ENCODE measurements at places on chromosomes 2 and 18.

DNA sequence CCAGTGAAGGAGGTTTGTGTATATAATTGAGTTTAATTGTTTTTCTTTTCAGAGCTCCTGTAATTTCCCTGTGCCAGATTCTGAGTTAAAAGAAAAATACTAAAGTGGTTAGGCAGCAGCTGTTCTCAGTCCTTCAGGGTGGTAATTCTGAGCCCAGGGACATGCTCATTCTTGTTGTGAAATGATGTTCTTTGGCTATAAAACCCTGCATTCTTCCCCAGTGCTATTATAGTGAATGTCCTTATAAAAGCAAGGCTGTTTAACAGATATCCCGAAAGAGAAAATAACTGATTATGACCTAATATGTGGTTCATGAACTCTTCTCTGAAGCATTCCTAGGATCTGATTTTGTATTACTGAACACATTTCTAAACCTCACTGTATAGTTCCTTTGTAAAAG is 34.0 kb downstream of the ADAM23 start:
- DNase-seq, result no peak

GRCh38 chr2:11663427-11663826 is 6.6 kb downstream of the NTSR2 start:
- DNase-seq, result no peak

GRCh38 chr2:200127848-200128247 is 172.5 kb downstream of the MAIP1 start:
- no peak for DNase-seq

- no peak for DNase-seq
These were observed 16.9 kb downstream of the STEAP3 start for GRCh38 chr2:119240311-119241204.

GRCh38 chr2:240629619-240629967 is 4.3 kb downstream of the GPR35 start:
- no peak for DNase-seq

DNA sequence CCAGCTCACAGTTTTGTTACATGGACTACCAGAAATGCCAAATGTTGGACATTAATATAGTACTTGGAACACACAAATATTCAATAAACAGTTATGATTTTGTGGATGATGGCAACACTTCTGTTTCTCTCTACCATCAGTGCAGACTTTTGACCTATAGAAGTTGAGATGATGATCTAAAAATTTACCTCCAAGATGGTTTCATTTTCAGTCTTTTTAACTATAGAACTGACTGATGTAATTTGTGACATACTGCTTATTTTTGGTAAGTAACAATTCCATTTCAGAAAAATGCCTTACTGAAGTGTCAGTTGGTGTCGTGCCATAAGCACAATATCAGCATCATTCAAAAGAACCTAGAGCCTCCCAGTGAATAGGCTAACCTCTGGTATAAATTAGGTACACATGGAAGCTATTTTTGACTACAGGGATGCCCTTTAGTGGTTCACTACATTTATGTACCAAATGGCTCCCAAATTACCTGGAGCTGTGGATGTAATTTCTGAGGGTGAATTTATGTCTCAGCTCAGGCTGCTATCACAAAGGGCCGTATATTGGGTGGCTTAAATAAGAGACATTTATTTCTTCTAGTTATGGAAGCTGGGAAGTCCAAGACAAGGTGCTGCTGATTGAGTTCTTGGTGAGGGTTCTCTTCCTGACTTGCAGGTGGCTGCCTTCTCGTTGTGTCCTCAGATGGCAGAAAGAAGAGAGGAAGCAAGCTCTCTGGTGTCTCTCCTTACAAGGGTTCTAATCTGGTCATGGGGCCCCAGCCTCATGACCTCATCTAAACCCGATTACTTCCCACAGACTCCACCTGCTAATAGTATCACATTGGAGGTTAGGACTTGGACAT is 66.5 kb downstream of the ALPK2 start:
- DNase-seq, result no peak

- DNase-seq, result peak; percentile 23
These were observed 23.3 kb upstream of the IL1RN start for GRCh38 chr2:113104054-113104611.

DNA sequence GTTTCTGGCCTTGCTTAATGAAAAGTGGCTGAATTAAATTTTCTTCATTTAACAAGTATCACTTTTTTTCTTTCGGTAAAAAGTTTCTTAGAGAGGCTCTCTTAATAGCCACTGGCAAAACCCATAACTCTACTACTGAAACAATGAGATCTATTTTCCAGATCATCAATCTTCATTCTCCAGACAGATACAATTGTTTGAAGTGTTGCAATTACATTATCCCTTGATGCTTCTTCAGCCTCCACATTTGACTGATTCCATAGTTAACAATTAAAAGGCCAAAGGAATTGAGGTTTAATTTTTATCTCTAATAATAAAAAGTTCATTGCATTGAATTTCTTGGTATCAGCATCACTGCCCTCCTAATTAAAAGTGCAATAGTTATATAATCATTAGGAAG is 176.3 kb downstream of the ZNF385B start:
- no peak for DNase-seq

DNA sequence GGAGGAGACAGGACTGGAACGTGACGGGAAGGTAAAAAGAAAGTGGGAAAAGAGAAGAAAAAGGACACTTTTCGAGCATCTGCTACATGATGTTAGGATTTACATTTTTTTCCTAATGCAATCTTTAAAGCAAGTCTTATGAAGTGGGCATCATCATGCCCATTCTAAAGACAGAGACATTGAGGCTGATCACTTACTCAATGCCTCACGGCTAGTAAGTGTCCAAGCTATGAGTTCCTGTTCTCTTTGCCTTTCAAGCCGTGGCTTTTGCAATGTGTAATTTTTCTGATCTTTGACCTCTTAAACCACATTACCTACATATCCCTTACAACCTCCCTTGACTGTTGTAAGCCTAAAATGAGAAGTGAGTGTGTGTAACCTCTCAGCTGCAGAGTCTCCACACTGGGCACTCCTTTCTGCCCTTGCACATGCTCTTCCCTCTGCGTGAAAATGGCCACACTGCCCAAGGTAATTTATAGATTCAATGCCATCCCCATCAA is 649.2 kb downstream of the RNF144A start:
- no peak for DNase-seq

- DNase-seq, result no peak
These were observed 70.4 kb upstream of the ST6GAL2 start for GRCh38 chr2:106956416-106956815.

GRCh38 chr2:100321866-100322820 is at the start of gene LONRF2:
TSS of gene LONRF2 (minus strand) at chr2:100322501. CDS start at chr2:100322093, 408 bp downstream.
- DNase-seq, result no peak

DNA sequence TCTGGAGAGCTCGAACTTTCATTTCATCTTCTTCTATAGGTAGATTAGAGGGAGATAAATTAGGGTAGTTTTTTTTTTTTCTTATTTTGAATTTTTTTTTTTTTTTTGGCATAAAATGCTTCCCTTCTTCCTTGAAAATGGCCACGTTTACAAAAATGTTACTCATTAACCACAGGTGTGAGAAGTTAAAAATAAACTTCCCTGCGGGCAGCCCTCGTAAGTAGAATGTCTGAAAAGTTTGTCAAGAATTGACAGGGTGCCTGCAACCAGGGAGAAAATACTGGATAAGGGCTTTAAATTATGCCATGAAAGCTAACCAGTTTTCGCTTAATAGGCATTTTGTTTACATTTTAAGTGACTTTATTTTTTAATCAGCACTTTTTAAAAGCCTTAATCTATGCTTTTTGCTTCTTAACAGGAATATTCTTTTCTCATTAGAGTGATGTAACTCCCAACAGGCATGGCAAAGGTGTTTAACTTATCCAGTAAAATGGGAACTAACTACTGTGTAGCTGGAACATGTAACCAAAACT is 4.2 kb upstream of the FN1 start:
- no peak for DNase-seq

DNA sequence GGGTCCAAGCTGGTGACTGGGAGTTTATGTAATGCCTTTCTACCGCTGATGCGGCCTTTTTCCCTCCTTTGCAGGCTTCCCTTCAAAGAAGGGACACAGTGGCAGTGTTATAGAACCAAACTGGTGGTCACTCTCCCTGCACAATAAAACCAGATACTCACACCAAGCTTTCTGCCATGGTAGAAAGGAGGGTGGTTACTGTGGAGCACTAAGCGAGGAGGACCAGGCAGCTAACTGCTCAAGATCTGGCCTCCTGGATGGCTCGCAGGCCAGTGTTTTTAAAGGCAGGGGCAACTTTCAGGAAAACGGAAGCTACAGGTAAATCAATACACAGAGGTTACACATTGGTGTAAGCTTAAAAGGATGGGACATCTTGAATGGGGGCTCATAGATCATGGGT is 89.4 kb downstream of the BIN1 start:
- DNase-seq, result no peak

GRCh38 chr2:25684577-25685473 is 11.4 kb upstream of the DTNB start:
- no peak for DNase-seq

- DNase-seq, result no peak
These were observed 1302.6 kb upstream of the FAM98A start for GRCh38 chr2:34901739-34902138.

- DNase-seq, result no peak
These were observed 260.8 kb upstream of the FAM98A start for GRCh38 chr2:33859811-33860461.

DNA sequence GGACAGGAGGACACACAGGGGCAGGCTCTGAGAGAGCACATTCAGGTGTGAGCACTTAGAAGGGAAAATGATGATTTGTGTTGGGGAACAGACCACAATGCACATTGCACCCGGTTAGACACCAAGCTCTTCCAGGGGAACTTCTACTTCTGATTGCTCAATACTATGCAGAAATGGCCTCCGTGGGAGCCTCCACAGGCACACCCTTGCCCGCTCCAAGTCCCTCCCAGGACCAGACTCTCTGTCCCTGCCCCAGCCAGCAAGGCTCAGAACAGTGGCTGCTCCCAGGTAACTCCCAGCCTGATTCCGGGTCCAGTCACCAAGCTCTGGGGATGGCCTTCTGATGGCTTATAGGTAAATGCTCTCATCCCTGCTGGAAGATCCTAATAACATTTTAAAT is 56.2 kb downstream of the BCL2L11 start:
- no peak for DNase-seq

DNA sequence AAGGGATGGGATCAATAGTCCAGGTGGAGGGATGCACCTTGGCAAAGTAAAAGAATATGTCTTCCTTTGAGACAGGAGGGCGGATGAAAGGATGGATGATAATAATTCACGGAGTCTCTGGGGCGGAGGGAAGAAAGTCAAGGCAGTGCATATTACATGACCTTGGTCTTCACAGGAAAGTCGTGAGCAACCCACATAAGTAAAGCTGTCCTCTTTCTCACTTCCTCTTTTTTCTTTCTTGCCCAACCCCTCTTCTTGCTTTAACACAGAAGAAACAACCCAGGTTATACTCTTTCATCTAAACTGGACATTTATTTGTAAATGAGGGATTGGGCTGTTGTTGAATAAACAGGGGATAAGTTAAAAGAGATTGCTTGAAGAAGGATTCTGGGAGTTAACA is 168.7 kb upstream of the SKOR2 start:
- no peak for DNase-seq

- no peak for DNase-seq
These were observed 65.6 kb downstream of the NOL4 start for GRCh38 chr18:34158881-34159690.

DNA sequence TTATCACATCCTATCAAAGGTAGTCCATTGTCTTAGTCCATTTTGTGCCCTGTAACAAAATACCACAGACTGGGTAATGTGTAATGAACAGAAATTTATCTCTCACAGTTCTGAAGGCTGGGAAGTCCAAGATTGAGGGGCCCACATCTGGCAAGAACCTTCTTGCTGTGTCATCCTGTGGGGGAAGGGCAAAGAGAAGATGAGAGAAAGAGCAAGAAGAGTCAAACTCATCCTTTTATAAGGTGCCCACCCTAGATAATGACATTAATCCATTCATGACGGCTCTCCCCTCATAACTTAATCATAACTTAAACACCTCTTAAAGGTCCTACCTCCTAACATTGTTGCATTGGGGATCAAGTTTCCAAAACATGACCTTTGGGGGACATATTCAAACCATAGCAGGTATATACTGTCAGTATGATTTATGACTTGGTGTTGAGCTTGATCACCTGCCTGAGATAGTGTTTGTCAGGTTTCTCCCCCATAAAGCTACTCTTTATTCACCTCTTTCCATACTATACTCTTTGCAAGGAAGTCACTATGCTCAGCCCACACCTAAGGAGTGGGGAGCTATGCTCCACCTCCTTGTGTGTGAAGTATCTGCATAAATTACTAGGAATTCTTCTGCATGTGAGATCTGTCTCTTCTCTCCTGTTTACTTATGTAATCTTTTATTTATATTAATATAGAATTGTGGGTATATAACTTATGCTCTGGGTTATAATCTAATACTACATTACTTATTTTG is 5.2 kb upstream of the MAP3K2 start:
- DNase-seq, result no peak

DNA sequence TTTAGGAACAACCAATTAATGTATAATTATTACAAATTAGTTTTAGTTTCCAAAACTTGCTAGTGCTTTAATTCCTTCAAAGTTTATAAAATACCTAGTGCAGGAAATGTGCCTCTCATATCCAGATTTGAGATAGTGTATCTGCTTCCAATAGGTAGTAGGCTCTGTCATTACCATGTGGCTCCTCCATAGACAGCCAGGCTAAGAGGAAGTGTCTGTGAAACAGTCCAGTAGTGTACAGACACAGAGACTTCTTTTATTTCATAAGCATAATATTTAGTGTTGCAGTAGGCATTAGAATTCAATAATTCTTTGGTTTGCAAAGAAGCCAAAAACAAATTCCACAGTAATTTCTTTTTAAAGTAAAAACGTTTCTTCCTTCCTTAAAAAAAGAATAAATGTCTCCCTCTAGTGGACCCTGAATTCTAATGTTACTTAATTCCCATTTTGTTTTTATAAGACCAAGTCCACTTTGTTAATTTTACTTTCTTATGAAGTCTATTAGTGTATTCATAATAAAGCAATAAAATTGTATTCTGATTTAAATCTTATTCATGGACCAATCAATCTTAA is 101.2 kb downstream of the NEB start:
- no peak for DNase-seq

DNA sequence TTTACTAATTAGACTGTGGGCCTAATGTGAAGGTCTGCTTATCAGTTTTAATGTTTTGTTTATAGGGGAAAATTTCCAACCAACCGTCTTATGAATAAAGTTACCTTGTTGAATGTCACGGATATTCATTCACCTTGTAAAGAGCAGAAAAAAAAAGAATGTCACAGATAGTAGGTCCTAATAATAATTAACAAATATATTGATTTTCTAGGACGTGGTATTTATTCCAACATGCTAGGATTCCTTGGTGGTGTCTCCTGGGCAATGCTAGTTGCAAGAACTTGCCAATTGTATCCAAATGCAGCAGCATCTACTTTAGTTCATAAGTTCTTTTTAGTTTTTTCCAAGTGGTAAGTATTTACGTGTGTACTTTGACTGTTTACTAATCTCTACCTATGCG is 23.4 kb downstream of the PAPOLG start:
- DNase-seq, result no peak

All from activated T-cell treated with anti-CD3 and anti-CD28 coated beads for 48 hours (primary cell).